T-cell (primary cell): ENCODE measurements at places on chromosomes 12 and 14. TPM values are rescaled to one million over a fixed set of nuclear protein-coding genes. Genes with fewer than 3 reads are reported as not detected.
A peak's percentile ranks its signal among the peaks of the same experiment; 100 is the strongest.

TMCC3 gene
- 0.35 TPM for total RNA-seq

DNA sequence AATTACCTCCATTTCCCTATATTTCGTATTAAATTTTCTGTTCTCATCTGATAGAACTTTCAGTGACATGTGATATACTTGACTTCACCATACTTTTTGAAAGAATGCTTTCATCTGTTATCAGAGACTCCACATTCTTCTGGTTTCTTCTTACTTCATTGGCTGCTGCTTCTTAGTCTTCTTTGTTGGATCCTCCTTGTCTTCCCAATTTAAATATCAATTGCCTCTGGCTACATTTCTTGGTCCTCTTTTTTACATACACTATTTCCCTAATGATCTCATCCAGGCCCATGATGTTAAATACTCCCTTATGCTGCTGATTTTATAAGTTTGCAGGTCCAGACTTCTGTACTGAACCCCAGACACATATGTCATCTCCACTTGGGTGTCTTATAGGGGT lies 22.0 kb downstream of the OR5AU1 start:
- H3K27me3 ChIP-seq = no peaks in the 10 kb centered on the region
- DNase-seq = no peak
- no peak overlapping the region for H3K4me3 ChIP-seq
- H3K36me3 ChIP-seq = no peaks in the 10 kb centered on the region

CNIH1 gene
- total RNA-seq = 42.0 TPM

GRCh38 chr12:42365486-42365885 lies 39.5 kb downstream of the PPHLN1 start:
- H3K4me3 ChIP-seq = no peak overlapping the region
- peaks cover 2% of the 10 kb centered on the region for H3K36me3 ChIP-seq
- no peaks in the 10 kb centered on the region for H3K4me1 ChIP-seq
- no peaks in the 10 kb centered on the region for H3K27me3 ChIP-seq
- H3K27ac ChIP-seq = no peak overlapping the region

GRCh38 chr14:65184032-65184764 lies 81.9 kb upstream of the MAX start:
- no peaks in the 10 kb centered on the region for H3K36me3 ChIP-seq
- H3K4me1 ChIP-seq = no peaks in the 10 kb centered on the region
- no peaks in the 10 kb centered on the region for H3K27me3 ChIP-seq
- no peak for DNase-seq
- H3K27ac ChIP-seq = no peak overlapping the region
- H3K4me3 ChIP-seq = no peak overlapping the region

DDX11 gene
- 108 TPM for total RNA-seq

LMNTD1 gene
- not detected for total RNA-seq

HCAR3 gene
- not detected for total RNA-seq

DNA sequence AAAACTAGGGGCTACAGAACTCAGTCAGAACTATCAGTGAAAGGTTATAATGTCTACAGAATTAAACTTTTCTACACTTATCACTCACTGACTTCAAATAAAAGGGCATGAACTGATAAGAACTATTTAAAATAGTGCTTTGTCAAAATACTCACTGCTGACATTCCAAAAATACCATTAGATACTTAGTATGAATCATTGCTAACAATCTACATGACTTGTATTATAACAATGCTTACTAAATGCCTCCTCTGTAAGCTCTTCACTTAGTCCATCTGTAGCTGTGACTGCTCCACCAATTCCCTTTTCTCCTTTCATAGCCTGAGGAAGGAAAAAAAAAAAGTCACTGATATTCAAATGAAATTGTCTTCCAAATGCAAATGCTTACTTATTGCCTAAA lies 17.0 kb downstream of the NFYB start:
- H3K36me3 ChIP-seq = peaks cover 14% of the 10 kb centered on the region
- H3K27me3 ChIP-seq = no peaks in the 10 kb centered on the region
- H3K4me1 ChIP-seq = no peaks in the 10 kb centered on the region

TEX52 gene
- not detected for total RNA-seq

GRCh38 chr12:50220363-50220995 lies 53.3 kb upstream of the CERS5 start:
- peaks cover 14% of the 10 kb centered on the region for H3K4me1 ChIP-seq
- peak overlapping the region; percentile 70 for H3K4me3 ChIP-seq
- H3K36me3 ChIP-seq = no peaks in the 10 kb centered on the region
- H3K27me3 ChIP-seq = no peaks in the 10 kb centered on the region
- no peak for DNase-seq

AKAP6 gene
- total RNA-seq = 2.6 TPM

GRCh38 chr14:89578156-89578555 lies 161.1 kb upstream of the FOXN3 start:
- H3K36me3 ChIP-seq = peaks cover 2% of the 10 kb centered on the region
- no peaks in the 10 kb centered on the region for H3K27me3 ChIP-seq
- no peak for DNase-seq
- no peaks in the 10 kb centered on the region for H3K4me1 ChIP-seq
- no peak overlapping the region for H3K27ac ChIP-seq

DNA sequence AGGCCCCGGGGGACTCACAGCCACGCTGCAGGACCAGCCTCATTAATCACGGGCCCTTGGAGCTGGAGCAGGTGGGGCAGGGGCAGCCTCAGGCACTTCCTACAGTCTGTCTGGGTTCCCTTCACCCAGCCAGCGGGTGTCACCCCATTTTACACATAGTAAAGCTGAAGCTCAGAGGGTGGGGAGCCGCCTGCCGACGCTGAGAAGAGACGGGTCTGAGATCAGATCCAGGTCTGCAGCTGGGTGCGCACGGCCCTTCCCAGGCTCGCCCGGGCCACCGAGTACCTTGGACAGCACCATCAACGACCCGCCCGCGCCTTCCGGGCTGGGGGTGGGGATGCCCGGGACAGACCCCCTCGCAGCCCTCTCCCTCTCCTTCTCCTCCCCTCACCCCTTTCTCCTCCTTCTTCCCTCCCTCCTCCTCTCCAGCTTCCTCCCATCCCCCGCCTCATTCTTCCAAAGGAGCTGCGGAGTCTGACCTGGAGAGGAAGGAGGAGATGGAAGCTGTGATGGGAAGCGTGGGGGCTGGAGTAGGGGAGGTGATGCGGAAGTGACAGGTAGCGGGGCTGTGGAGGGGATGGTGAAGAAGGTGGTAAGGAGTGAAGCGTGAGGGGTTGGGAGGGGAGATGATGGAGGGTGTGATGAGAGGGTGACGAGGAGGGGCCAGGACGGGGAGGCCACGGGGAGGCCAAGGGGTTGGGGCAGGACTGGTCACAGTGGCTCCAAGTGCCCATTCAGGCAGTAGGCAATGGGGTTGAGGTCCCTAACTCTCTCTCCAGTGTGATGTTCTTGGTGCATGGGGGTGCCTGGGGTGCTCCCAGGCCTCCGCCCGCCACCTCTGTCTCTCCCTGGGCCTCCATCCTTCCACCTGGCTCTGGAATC lies 8.8 kb downstream of the DTX1 start:
- H3K36me3 ChIP-seq = no peaks in the 10 kb centered on the region
- no peaks in the 10 kb centered on the region for H3K27me3 ChIP-seq
- H3K4me1 ChIP-seq = peaks cover 4% of the 10 kb centered on the region
- no peak overlapping the region for H3K4me3 ChIP-seq
- H3K27ac ChIP-seq = no peak overlapping the region
- no peak for DNase-seq

ZNF641 gene
- total RNA-seq = 47.5 TPM

RNASE2 gene
- total RNA-seq = not detected

HAL gene
- total RNA-seq = 0.75 TPM

GRCh38 chr14:68862954-68863594 lies 70.2 kb upstream of the ZFP36L1 start:
- DNase-seq = peak; percentile 70
- no peak overlapping the region for H3K4me3 ChIP-seq

- DNase-seq = no peak
- H3K27me3 ChIP-seq = no peaks in the 10 kb centered on the region
- peak overlapping the region; percentile 60 for H3K27ac ChIP-seq
- H3K36me3 ChIP-seq = peaks cover 78% of the 10 kb centered on the region
These were observed 19.4 kb downstream of the EVL start for GRCh38 chr14:100084591-100084990.

DLGAP5 gene
- total RNA-seq = 0.41 TPM

GRCh38 chr12:4584896-4585295 lies 22.9 kb downstream of the DYRK4 start:
- H3K27ac ChIP-seq = no peak overlapping the region
- H3K4me1 ChIP-seq = no peaks in the 10 kb centered on the region
- H3K27me3 ChIP-seq = peaks cover 25% of the 10 kb centered on the region

DNA sequence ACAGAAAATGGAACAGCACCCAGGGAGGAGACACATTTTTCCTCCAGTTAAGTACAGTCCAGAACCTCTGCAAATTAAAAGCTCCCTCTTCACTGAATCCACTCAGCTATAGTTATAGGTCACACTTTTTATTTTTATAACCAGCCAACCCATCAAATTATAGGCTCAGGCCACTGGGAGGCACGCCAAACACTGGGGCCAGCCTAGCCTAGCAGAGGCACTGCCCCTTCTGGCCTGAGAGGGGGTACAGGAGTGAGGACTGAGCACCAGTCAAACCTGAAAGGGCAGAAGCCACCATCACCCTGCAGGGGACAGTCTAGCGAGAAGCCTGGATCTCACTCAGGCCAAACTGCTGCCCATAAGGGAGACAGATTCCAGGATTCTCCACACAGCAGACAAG lies 19.3 kb downstream of the FMNL3 start:
- no peak overlapping the region for H3K27ac ChIP-seq
- no peak overlapping the region for H3K4me3 ChIP-seq
- H3K27me3 ChIP-seq = no peaks in the 10 kb centered on the region
- no peaks in the 10 kb centered on the region for H3K36me3 ChIP-seq

- peaks cover 11% of the 10 kb centered on the region for H3K36me3 ChIP-seq
- H3K4me1 ChIP-seq = peaks cover under 1% of the 10 kb centered on the region
- no peaks in the 10 kb centered on the region for H3K27me3 ChIP-seq
- no peak overlapping the region for H3K4me3 ChIP-seq
- no peak for DNase-seq
These were observed 14.5 kb downstream of the R3HDM2 start for GRCh38 chr12:57416039-57416996.

- no peaks in the 10 kb centered on the region for H3K4me1 ChIP-seq
- no peaks in the 10 kb centered on the region for H3K27me3 ChIP-seq
- no peak overlapping the region for H3K27ac ChIP-seq
- no peaks in the 10 kb centered on the region for H3K36me3 ChIP-seq
These were observed 70.4 kb downstream of the NRXN3 start for GRCh38 chr14:78240567-78240966.

DNA sequence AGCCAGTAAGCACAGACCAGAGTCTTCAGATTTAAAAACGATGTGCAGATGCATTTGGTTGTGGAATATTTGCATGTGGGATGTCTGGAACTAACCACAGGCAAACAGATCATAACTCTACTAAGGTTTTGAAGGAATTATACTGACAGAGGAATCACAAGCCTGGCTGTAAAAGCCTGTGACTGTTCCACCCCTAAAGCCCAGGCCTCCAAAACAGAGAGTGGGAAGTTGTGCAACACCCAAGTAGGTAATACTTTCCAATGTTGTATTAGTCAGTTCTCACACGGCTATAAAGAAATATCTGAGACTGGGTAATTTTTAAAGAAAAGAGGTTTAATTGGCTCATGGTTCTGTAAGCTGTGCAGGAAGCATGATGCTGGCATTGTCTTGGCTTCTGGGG lies 68.1 kb upstream of the DCD start:
- no peak for DNase-seq
- peaks cover 7% of the 10 kb centered on the region for H3K27me3 ChIP-seq
- H3K27ac ChIP-seq = no peak overlapping the region

BDKRB2 gene
- 0.06 TPM for total RNA-seq

DNA sequence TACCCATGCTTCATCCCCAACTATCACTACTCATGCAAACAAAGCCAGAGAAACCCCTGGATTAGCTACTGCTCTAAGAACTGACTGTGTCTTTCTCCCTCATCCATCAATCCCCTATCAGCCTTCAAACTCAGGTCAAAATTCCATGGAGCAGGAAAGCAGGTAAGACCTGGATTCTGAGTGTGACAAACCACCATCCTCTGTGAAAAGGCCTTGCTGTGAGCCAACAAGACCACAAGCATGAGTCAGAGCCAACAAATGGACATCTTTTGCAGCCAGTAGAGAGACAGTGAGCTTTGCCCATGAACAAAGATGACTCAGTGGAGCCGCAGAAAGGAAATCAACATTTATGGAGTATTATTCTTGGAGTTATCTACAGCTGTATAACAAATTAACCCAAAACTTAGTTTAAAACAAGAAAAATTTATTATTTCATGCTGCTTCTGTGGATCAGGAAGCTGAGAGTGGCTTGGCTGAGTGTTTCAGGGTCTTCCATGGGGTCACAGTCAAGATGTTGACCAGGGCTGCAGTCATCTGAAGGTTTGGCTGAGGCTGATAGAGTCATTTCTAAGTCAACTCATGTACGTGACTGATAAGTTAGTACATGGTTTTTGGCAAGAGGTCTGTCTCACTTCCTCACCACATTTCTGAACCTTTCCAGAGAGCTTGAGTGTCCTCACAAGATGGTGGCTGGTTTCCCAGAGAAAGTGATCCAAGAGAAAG lies 61.1 kb downstream of the PITPNM2 start:
- peaks cover 4% of the 10 kb centered on the region for H3K27me3 ChIP-seq
- no peak overlapping the region for H3K4me3 ChIP-seq

DNA sequence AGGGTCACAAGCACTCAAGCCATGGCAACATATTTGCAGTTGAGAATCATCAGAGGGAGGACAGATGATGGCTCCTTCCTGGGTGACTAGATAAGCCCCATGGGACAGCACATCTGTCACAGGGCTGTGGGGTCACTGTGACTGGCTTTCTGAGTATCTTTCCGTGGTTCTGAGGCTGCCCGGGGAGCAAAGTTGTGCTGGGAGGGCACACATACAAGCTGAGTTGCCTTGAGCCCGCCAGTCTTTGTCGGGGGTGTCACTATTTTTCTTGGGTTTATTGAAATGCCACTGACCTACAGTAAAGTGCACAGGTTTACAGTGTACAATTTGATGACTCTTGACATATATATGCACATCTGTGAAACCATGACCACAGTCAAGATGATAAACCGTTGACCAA lies 17.2 kb upstream of the KIF26A start:
- H3K27me3 ChIP-seq = peaks cover 50% of the 10 kb centered on the region
- no peaks in the 10 kb centered on the region for H3K4me1 ChIP-seq
- DNase-seq = no peak
